Heart right ventricle (tissue), 16 donors: ENCODE measurements at places on chromosomes 1 and 21. TPM values are rescaled to one million over a fixed set of nuclear protein-coding genes. Genes with fewer than 3 reads are reported as not detected.

Gene LRRIQ3
- 0.19 TPM for polyA plus RNA-seq

Gene HTR6
- polyA plus RNA-seq: not detected

Gene RBM11
- polyA plus RNA-seq: not detected

Gene PADI2
- polyA plus RNA-seq: 0.07 TPM

Gene TRNP1
- 48.6 TPM for polyA plus RNA-seq

Gene CD160
- 0.03 TPM for polyA plus RNA-seq

Gene OR14C36
- not detected for polyA plus RNA-seq

Gene FCER1G
- polyA plus RNA-seq: 64.6 TPM

Gene ADAMTSL4
- 71.4 TPM for polyA plus RNA-seq

Gene BSND
- not detected for polyA plus RNA-seq

Gene TFF1
- polyA plus RNA-seq: not detected

Gene PALMD
- 81.2 TPM for polyA plus RNA-seq

Gene SIPA1L2
- polyA plus RNA-seq: 20.3 TPM

Gene CELA2A
- polyA plus RNA-seq: not detected

Gene KRTAP11-1
- not detected for polyA plus RNA-seq

Gene DUSP23
- polyA plus RNA-seq: 80.8 TPM

Gene CFHR2
- polyA plus RNA-seq: not detected

Gene RORC
- 12.2 TPM for polyA plus RNA-seq

Gene FOXD3
- 0.14 TPM for polyA plus RNA-seq

Gene KISS1
- polyA plus RNA-seq: not detected

Gene CLCA4
- polyA plus RNA-seq: not detected

Gene NR1I3
- not detected for polyA plus RNA-seq
